ENCODE measurements at places on chromosomes 7 and 10.

DNA sequence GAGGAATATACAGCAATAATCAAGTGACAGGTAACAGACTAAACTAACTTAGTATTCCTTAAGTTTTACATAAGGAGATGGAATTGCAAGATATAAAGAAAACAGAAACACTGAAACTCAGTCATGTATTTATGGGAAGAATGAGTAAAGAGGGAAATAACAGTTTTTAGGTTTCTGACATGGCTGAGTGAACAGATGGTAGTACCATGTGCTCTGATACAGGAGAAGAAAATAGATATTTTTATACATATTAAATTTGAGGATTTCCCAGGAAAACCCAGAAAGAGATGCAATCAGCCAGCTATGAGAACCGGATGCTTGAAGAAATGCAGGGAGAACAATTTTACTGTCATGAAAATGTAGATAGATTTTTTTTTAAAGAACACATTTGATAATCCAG lies 669.5 kb upstream of the GRM3 start:
- DNase-seq, result no peak

DNA sequence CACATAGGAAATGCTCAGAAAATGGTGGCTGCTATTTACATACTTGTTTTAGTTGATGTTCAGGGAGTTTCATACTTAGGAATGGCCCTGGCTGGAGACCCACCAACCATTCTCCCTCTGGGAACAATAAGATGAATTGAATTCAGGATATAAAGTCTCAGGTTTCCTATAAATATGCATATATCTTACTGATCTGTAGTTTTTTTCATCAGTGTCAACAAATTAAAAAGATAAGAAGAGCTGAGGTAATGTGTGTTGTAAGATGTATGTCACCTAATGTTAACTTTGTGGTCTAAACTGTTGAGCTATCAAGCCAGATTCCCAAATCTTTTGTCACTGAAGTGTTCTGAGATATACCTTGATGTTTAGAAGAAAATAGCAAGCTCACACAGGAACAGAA lies 457.5 kb downstream of the MAGI2 start:
- no peak for DNase-seq

DNA sequence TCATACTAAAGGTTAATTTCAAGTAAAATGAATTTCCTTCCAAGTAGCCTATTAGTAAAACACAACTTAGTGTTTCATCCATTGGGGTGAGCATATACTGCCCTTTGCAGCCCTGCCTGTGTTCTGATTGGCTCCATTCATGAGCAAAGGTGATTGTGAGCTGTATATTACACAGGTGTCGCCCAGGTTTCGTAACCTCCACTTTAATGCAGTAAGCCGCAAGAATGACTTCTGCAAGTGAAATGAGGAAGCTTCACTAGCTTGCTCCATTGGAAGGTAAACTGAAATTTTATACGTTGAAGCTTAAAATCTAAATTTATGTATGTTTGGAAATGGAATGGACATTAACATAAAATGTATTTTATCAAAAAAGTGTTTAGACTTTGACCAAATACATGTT lies 24.4 kb downstream of the MTURN start:
- DNase-seq, result no peak

DNA sequence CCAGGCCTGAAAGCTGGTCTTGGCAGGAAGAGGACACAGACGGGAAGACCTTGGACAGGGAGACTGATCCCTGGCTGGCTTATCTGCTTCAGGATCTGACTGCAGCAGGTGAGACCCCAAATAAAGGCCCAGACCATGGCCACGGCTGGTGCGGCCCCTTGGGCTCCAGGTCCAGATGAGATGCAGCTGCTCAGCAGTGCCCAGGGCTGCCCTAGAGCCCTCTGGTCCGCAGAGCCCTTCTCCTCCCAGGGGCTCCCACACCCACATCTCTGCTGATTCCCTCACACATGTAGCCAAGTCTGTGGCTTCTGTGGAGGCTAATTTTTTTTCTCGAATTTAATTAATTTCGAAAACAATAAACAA lies 46.3 kb downstream of the VIPR2 start:
- DNase-seq, result no peak

DNA sequence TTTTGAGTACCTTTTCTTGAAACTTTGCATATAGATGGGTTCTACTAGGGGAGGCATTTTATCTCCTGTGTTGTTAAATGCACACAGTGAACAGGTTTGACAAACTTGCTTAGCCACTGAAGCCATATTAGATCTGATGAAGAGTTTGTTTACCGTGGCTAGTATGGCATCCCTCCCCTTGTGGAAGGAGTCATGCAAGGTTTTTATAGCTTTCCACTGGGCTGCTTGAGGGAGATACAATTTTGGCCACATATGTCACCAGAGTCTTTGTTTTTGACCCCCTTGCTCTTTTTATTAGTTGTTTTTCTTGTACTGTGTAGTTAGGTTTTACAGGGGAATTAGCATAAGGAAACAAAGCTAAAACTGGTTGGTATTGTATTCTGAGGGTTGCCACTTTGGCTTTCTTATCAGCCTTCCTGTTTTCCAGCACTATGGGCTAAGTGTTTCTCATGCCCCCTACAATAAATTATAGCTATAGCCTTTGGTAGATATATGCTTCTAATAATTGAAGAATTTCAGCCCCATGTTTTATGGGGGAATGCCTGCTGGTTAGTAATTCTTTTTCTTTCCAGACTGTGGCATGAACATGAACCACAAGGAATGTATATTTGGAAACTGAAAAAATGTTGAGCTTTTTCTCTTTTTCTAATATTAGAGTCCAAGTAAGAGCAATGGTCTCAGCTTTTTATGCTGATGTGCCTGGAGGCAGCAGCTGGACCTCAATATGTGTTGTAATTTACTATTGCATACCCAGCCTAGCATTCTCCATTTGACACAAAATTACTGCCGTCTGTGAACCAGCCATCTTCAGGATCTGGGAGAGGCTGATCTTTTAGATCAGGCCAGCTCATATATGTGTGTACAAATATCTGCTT lies 18.4 kb upstream of the STEAP2 start:
- no peak for DNase-seq
